ENCODE measurements at places on chromosomes 4 and X.
A peak's percentile ranks its signal among the peaks of the same experiment; 100 is the strongest.

DNA sequence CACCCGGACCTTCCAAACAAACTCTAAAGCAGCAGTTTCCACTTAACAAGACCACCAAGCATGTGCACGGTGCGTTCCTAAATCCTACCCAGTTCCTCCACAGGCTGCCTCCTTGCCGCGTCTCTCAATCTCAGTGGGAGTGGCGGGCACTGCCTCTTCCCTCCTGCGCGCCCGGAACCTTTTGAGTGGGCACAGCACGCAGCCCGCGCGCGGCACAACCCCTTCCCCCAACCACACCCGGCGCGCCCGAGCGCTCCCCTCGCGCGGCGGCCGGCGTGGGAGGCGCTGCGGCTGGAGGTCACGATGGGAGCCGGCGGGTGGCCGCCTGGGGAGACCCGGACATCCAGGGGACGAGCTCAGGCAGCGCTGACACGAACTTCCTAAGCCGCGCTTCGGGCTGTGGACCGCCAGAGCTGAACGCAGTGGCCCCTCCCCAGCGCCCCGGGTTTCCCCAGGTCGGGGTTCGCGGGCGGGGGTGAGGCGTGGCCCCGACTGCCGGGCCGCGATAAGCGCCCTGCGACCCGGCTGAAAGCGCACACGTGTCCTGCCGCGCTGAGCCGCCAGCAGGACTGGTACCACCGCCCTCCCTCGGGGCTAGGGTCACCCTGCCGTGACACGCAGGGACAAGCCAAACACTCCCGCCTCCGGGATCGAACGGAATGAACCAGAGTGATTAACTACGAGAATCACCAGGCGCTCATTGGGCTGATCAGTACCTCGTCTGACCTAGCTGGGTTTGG, at the start of gene ABCG2:
ABCG2 (minus strand) TSS at position 151 of the 740 bp plus-strand sequence. CDS start 18,644 bp downstream, outside the sequence.
- peak; percentile 38 for DNase-seq

DNA sequence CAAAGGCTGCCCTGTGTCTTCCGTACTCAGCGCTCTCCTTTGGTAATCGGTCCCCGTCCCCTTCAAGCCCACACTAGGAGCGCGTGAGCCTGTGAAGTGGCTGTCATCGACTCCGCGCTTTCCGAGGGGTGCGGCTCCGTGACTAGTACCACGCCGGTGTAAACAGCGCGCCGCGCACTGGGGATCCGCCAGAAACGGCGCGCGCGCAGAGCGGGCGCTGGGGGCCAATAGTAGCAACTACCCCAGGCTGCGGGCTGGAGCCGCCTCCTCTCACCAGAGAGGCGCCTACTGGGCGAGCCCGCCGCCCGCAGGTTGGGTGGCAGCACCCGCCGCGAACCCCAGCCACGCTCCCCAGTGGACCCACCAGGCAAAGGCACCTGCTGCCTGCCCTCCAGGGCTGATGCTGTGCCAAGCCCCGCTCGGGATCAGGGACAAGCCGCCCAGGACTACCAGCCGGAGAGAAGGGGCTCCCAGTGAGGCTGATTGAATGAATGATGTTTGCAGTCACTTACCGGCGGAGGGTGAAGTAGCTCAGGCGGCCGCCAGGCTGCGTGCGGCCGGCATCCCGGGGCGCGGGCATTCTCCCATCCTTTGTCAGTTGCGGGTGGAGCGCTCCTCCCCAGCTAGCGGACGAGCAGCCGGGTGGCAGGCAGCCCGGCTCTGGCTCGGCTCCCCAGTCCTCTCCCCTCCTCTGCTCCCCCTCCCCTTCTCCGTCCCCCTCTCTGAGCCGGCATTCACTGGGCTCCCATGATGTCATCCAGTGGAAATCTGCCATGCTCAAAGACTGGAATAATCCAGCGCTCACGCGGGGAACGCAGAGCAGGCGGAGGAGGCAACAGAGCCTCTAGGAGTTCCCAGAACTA, 370.3 kb upstream of the SMIM31 start:
- DNase-seq: no peak

GRCh38 chr4:140252141-140252741, 98.3 kb upstream of the MAML3 start:
- peak; percentile 22 for DNase-seq

DNA sequence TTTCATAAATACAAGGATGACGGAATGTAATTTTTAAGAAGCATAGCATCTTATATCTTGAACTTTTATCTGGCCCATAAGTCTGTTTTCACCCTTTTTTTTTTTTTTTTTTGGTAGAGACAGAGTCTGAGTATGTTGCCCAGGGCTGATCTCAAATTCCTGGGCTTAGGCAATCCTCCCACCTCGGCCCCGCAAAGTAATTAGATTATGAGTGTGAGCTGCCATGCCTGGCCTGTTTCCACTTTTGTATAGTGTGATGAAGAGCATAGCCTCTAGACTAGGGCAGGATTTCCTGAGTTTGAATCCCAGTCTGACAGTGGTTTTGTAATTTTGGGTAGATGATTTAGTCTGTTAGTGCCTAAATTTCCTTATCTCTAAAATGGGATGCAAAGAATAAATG, 11.0 kb downstream of the STIM2 start:
- no peak for DNase-seq

DNA sequence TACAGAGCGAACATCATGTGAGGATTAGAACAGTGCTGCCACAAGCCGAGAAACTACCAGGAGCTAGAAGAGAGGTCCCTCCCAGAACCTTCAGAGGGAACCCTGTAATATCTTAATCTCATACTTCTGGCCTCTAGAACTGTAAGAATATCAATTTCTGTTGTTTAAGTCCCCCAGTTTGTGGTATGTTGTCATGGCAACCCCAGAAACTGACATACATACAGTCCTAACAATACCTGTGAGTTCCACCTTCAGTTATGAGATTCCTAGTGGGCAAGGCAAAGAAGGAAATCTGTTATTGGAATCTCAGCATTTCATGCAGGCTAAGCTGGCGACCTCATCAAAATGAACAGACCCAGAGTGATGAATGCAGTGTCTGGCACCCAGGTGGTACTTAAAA, 42.5 kb downstream of the ZBTB49 start:
- DNase-seq: no peak

DNA sequence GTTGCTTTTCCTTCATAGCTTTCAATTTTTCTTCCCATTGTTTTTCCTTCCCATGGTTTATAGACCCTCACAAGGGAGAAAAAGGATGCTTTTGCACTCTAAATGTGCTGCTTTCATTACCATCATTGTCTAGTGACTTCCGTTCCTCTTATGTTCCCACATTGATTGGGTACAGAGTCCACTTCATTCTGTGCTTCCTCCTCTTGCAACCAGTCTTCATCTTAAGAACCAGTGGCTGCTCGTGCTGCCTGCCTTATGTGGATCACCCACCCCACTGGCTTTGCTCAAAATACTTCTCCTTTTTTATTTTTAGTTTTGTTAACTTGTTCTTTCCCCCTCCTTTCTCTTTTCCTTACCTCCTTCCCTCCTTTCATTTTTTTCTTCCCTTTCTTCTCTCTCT, 76.5 kb upstream of the BOD1L1 start:
- no peak for DNase-seq

DNA sequence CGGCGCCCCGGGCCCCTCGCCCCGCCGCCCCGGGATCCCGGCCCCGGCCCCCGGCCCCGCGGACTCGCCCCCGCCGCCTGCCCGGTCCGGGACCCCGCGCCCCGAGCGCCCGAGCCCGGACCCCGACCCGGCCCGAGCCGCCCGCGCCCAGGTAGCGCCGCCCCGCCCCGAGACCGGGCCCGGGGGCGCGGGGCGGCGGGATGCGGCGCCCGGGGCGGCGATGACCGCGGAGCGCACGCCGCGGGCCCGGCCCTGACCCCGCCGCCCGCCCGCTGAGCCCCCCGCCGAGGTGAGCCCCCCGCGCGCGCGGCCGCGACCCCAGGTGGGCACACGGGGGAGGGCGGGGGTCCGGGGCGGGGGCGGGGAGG, 224 bp downstream of the FGFRL1 start:
- no peak for DNase-seq

GRCh38 chrX:35561985-35562384, 236.2 kb upstream of the MAGEB16 start:
- DNase-seq: no peak

- no peak for DNase-seq
Measured at GRCh38 chr4:143357161-143357845, 20.6 kb downstream of the GAB1 start.

DNA sequence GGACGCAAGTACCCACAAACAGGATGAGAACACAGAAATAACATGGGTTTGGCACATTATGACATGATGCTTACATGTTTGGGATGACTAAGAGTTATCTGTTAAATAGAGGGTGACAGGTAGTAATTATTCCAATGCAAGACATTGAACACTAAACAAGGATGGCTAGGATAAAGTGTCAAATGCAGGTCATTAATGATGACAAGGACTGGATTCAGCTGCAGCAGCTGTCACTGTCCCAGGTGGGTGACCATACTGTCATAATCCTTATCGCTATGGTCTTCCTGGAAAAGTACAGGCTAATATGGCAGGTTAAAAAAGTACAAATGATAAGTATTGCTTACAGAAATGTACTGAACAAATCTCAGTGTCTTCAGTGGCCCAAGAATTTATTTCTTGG, 123.9 kb downstream of the ANTXR2 start:
- DNase-seq: no peak

DNA sequence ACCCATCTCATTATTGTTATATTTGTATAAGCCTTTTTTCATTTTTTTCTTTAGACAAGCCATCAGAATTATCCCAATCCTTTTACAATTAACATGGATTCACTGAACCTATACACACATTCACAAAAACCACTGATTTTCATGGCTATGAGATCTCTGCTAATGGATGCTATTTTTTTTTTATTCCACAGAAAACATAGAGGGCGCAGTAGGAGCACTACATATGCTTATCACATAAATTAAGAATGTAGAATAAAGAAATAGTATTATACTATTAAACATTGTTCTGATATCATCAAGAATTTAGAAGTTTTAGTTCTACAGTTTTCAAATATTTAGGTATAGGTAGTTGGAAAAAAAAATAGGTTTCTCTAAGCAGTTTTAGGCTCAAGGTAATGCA, 1477.4 kb downstream of the ARAP2 start:
- DNase-seq: no peak

GRCh38 chrX:40145923-40146261, 48.1 kb upstream of the BCOR start:
- DNase-seq: no peak

GRCh38 chrX:97200454-97200853, 316.7 kb downstream of the RPA4 start:
- DNase-seq: no peak

DNA sequence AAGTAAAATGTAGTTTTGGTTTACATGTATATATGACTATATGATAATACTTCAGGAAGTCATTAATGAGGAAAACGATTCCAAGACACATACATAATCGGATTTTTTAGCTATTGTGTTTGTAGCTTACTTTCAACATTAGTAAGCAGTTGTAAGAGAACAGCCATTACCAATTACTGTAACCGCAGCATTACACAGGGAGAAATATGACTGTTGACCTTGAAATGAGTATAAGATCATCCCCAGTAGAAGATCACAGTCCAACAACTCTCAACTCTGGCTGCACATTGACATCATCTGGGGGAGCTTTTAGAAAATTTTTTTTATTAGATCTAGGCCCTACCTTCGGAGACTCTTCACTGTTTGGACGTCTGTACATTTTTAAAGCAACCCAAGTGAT, 762.0 kb upstream of the MAGEB2 start:
- DNase-seq: no peak

GRCh38 chr4:3201718-3202702, 46.9 kb upstream of the MSANTD1 start:
- DNase-seq: peak; percentile 61

- DNase-seq: no peak
Measured at GRCh38 chr4:127362686-127363085, 270.1 kb upstream of the INTU start.

GRCh38 chrX:31271615-31272471, 200.0 kb upstream of the FTHL17 start:
- no peak for DNase-seq

DNA sequence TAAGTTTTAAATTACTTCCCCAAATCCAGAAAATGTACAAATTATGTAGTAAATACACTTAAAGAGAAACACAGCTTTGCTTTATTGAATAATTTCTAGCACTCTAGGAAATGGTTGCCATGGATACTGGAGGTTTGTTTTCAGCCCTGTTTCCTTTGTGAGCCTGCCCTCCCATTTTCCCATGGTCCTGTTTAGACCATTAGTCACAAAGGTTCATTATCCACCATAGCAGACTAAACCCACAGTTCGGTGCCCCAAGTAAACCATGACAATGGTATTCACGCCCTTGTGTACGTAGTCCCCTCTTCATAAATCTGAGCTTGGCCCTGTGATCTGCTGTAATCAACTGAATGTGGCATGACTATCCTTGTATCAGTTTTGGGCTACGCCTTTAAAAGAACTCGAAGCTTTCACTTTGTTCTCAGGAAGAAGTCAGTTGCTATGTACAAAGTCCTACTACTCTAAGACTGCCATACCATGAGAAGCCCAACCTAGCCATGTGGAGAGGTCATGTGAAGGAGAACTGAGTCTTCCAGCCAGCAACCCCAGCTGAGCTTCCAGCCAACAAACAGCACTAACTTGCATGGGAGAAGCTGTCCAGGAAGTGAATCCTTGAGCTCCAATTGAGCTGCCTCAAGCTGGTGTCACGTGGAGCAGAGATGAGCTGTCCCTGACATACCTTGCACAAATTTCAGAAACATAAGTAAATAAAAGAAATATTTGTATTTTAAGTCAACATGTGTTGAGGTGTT, 300.4 kb downstream of the LDB2 start:
- DNase-seq: no peak

- no peak for DNase-seq
Measured at GRCh38 chr4:137310593-137311490, 221.5 kb downstream of the PCDH18 start.

- no peak for DNase-seq
Measured at GRCh38 chr4:183852910-183853547, 52.1 kb upstream of the STOX2 start.

- no peak for DNase-seq
Measured at GRCh38 chr4:110417136-110417535, 58.8 kb upstream of the ENPEP start.

GRCh38 chr4:90584051-90584450, 456.9 kb downstream of the CCSER1 start:
- no peak for DNase-seq

DNA sequence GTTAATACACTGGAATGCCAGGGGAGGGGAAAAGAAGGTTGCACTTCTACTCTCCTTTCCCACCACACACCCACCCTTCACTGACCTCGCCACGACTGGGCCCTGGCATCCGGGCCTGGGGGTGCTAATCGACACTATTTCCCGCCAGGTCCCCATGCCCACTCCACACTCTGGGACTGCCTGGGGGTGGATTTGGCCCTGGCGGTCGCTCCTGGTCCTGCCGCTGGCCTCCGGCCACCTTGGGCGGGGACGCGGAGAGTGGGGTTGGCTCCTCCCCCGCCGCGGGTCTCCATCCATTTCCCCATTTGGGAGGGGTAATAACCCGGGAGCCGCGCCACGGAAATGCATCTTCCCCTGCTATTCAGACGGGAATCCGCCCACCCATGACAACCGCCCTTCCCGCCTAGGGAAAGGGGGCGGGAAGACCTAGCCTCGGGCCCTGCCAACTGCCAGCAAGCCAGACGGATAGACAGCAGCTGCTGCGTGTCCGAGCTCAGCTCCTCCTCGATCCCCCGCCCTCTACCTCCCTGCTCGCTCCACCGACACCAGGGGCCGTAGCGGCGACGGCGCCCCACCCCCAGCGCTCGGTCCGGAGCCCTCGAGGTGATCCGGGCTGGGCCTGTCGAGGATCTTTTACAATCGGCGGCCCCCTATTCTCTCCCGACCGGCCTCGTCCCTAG, 78.1 kb downstream of the RLIM start:
- peak; percentile 64 for DNase-seq

GRCh38 chr4:7585768-7586167, 151.0 kb upstream of the PSAPL1 start:
- DNase-seq: no peak

GRCh38 chr4:185576314-185576961, 41.1 kb upstream of the PDLIM3 start:
- no peak for DNase-seq

GRCh38 chr4:110815950-110816349, 193.1 kb upstream of the PITX2 start:
- no peak for DNase-seq
